Fibroblast of gingiva (primary cell): ENCODE measurements at places on chromosomes 12 and 14.
A peak's percentile ranks its signal among the peaks of the same experiment; 100 is the strongest.

DNA sequence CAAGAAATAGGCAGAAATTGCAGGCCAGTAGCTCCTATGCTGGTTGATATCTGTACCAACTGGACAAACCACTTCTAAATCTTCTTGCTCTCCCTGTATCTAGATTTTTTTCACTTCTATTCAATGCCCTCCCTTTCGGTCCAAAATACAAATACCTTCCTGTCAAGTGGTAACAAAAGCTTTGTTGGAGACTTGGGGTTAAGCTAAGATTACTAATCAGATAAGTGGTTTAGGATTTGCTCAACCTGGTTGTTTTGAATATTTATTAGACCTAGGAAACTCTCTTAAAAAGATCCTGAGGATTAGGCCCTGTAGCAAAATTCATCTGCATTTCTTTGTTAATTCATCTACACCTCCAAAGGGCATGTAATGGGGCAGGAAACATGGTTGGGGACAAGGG lies 410.1 kb downstream of the NAV3 start:
- DNase-seq = no peak

GRCh38 chr14:99757331-99758070 lies 35.7 kb upstream of the EML1 start:
- peak; percentile 85 for DNase-seq

GRCh38 chr12:65528127-65528526 lies 249.6 kb downstream of the MSRB3 start:
- DNase-seq = no peak

- no peak for DNase-seq
Measured at GRCh38 chr12:102021540-102022246, 40.1 kb downstream of the WASHC3 start.

- no peak for DNase-seq
Measured at GRCh38 chr14:91873471-91874415, 6.4 kb upstream of the TC2N start.

GRCh38 chr12:26846416-26846815 lies 13.4 kb upstream of the ITPR2 start:
- DNase-seq = no peak

- DNase-seq = no peak
Measured at GRCh38 chr12:88633312-88633711, 53.0 kb upstream of the KITLG start.

DNA sequence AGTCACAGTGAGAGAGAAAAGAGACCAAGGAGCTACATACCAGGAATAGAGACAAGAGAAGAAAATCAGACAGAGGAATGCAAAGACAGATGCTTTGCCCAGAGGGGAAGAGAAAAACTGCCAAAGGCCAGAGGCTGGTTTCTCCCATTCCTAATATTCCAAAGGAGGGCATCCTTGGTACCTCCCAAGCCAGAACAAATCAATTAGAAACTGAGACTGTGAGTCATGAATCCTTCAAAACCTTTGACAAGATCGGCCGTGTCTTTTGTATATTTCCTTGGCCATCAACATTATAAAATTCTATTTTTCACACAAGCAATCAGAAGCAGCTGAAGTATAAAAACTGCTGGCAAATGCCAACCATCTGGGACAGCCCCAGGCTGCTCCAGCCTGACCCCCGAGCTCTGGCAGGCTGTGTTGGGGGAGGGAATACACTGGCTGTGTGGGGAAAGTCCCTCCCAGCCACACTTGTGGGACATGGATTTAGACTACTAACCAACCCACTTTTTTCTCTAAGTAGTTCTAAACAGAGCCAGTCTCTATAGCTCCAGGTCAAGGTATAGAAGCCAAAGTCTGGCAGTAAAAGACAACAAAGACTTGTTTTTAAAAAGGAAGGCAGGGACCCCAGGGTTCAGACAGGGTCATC lies 13.7 kb downstream of the POMT2 start:
- DNase-seq = peak; percentile 28

- peak; percentile 36 for DNase-seq
Measured at GRCh38 chr14:76647697-76648298, 113.5 kb upstream of the VASH1 start.

DNA sequence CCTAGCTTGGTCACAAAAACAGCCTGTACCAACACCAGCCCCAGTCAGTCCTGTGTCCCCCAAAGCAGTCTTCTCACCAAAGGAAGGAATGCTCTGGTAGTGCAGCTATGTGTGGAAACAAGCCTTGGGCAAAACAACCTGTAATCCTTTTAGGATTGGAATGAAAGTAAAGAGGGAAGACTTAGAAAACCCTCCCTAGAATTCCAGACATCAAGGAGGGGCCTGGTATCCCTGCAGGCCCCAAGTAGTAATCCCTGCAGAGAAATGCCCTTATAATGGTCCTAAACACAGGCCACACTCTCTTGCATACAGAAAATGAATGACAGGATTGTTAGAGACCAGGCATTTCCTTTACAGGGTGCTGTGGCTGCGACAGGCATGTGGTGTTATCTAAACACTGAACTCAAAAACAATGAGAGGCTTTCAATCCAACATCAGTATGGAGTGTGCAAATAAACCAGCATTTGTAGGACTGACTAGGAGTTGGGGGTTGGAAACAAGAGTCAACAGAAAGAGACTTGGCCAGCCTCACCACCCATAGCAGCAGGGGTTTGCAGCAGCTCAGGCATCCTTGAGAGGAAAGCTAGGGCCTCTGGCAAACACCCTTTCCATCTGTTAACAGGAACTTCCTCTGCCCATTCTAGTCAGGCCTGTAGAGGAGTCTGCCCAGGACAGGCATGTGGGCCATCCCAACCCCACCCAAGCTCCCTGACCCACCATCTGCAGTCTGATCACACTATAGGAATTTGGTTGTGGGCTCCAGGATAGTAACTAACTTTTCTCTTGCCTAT lies 59.1 kb downstream of the DCAF5 start:
- DNase-seq = no peak

GRCh38 chr12:15726027-15726877 lies 62.9 kb downstream of the EPS8 start:
- DNase-seq = no peak

- no peak for DNase-seq
Measured at GRCh38 chr12:1305791-1306500, 288.4 kb downstream of the FBXL14 start.

DNA sequence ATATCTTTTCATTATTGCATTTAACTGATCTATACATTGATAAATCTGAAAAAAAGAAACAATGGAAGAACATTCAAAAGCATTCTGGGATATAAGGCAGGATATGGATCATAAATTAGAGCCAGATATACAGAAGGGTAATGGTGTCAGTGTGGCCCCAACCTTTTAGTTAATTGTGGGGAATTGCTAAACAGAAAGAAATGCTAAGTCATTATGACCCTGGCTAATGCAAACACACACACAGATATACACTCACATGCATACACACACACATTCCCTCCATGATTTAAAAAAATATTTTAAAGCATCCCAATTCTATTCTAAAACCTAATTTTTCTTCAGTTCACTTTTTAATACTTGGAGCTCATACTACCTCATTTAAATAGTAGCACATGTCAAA lies 404.5 kb downstream of the BCAT1 start:
- DNase-seq = peak; percentile 36

- no peak for DNase-seq
Measured at GRCh38 chr12:5197131-5197530, 153.5 kb downstream of the KCNA5 start.

DNA sequence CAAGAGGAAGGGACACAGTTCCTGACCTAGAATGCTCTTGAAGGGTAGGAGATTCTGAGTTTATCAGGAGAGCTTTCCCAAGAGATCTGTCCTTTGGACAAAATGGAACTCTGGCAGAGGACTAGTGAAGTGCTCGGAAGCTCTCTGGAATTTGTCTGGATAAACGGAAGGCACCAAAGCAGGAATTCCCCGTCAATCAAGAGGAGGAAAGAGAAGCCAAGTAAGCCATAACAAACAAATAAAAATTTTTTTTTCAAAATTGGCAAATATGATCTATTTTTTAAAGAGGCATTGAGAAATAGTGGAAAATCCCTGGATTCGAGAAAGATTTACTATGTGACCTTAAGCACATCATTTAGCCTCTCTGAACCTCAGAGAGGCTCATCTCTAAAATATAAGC lies 99.2 kb downstream of the GRIN2B start:
- no peak for DNase-seq

DNA sequence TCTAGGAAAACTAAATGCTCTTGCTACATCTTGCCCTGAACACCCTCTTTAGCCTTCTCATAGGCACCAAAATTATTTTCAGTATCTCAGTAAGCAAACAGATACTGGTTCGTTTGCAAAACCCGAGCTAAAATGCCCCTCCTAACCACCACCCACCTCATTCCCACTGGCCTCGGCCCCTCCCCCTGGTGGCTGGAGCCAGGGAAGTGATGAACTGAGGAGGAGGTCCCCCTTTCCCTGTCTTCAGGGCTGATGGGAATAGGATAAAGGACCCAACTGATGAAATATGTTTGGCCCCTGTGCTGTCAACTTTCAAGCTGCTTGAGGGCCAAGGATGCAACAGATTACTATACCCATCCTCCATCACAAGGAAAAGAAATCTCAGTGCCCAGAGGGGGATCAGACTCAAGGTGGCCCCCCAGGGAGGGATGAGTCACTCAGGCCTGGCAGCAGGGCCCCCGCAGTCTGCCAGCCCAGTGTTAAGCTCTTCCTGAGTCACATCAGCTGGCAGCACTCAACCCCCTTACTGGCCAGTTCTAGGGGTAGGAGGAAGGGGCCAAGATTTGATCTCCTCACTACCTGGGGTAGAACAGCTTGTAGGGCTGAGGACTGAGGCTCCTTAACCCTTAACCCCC lies 1.7 kb downstream of the ANKRD52 start:
- peak; percentile 80 for DNase-seq

DNA sequence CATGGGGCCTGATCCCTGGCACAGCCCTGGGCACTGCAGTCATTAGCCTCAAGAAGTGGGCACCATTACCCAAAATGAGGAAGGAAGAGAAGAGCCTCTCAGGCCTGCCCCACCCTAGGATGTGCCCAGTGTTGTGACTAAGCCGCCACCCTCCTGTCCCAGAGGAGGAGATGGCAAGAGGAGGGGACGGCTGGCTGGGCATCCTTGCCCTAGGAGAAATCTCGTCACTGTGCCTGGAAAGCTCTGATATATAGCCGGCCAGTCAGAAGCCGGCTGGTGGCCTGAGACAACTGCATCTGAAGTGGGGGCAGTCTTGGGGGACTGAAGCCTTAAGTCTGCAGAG lies 115.2 kb downstream of the LGMN start:
- no peak for DNase-seq

DNA sequence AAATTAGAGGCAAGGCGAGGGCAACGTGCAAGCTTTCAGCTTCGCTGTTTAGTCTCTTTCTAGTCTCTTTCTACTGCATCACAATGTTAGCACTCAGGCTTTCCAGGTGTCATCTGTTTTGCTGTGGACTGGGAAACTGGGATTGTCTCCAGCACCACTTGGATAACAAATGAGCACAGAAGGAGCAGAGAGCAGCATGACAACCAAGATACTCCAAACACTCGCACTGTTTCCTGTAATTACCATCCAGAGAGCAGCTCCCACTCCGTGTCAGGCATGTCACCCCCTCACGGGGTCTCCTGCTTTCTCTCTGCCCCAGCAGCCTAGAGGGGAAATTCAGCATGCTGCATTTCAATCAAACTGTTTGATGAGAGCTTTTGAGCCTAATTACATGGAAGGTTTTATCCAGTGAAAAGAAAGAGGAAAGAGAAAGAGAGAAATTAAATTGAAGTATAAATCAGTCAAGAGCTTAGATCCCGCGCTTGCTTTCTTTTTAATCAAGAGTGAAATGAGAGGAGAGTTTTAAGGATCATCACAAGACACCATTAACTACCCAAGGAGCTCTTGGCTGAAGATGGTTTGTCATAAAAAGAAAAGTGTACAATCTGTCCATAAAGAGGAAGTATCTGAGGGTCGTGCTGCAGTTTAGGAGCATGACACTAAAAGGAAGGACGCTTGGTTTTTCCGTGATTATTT lies 917.7 kb downstream of the DIO2 start:
- no peak for DNase-seq

GRCh38 chr12:66596199-66596598 lies 82.7 kb downstream of the GRIP1 start:
- DNase-seq = peak; percentile 2

GRCh38 chr14:102182190-102182589 lies 42.5 kb downstream of the WDR20 start:
- DNase-seq = peak; percentile 37

DNA sequence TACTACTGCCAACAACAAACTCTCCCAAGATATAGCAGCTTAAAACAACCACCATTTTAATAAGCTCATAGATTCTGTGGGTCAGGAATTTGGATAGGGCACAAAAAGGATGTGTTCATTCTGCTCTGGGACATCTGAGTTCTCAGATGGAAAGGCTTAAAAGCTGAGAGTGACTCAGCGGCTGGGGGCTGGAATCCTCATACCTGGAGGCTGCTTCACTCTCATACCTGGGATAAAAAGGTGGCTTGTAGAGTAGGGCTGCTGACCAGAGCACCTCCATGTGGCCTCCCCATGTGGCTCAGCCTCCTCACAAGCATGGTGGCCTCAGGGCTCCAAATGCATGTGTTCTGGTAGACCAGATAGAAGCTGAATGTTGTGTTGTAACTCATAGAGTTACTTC lies 20.2 kb upstream of the PELI2 start:
- no peak for DNase-seq

GRCh38 chr12:108928695-108929094 lies 48.8 kb downstream of the DAO start:
- DNase-seq = no peak

GRCh38 chr12:91922674-91923073 lies 223.0 kb downstream of the BTG1 start:
- DNase-seq = peak; percentile 47

DNA sequence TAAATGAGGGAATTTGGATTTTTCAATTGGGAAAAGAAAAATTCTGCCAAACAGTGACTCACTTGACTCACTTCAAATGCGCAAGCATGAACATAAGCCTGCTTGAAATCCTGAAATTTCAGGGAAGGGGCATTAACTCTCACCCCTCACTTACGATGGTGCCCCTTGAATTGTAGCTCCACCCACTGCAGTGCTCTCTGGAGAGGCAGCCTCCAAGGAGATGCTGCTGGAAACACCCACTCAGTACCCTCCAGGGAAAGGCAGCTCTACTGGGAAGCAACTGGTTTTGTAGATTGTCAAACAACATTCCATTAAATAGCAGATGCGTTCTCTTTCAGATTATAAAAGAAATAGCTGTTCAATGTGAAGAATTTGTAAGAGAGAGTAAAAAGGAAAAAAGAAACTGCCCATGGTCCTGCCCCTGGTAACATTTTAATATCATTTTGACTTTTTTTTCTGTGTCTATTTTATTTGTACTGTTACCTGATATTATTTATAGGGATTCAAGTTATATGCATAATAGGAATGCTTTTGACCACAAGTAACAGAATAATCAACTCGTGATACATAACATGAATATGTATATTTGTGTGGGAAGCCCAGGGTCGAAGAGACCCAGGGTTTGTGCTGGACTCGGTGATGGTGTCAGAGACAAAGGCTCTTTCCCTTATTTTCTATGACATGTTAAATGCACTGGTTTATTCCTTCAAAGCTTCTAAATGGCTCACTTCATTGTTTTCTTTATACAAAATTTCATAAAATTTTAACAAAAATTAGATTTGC lies 31.1 kb upstream of the TMEM132C start:
- DNase-seq = no peak

GRCh38 chr12:10136637-10137205 lies 6.7 kb upstream of the CLEC7A start:
- DNase-seq = no peak

GRCh38 chr14:96559571-96559970 lies 57.4 kb downstream of the PAPOLA start:
- no peak for DNase-seq
